ENCODE measurements at places on chromosomes 7 and 10. TPM values are rescaled to one million over a fixed set of nuclear protein-coding genes. Genes with fewer than 3 reads are reported as not detected.

The LRRC17 gene
- total RNA-seq: 0.15 TPM

The GIMAP8 gene
- not detected for total RNA-seq

The AKR1E2 gene
- 5.6 TPM for total RNA-seq

The SEMA3C gene
- total RNA-seq: 86.4 TPM

The NUTM2A gene
- total RNA-seq: 0.08 TPM

The GJD4 gene
- 0.08 TPM for total RNA-seq

The VAX1 gene
- 0.97 TPM for total RNA-seq

The CFAP43 gene
- total RNA-seq: 0.16 TPM

The IGFBP3 gene
- 199 TPM for total RNA-seq

The MRC1 gene
- not detected for total RNA-seq

The IKZF1 gene
- not detected for total RNA-seq

The EZH2 gene
- total RNA-seq: 20.7 TPM

The PITX3 gene
- total RNA-seq: 1.0 TPM

The ARHGAP22 gene
- 4.1 TPM for total RNA-seq

The CALD1 gene
- total RNA-seq: 135 TPM

The OR2A12 gene
- not detected for total RNA-seq

The ZSCAN21 gene
- 10.5 TPM for total RNA-seq

The ANKRD61 gene
- 0.51 TPM for total RNA-seq

The PIP gene
- total RNA-seq: 0.36 TPM

The CARD11 gene
- 1.5 TPM for total RNA-seq

The CEP55 gene
- total RNA-seq: 68.6 TPM

The HTR5A gene
- not detected for total RNA-seq

The SEC24C gene
- total RNA-seq: 55.4 TPM

The CFAP70 gene
- total RNA-seq: 0.07 TPM

The CYP17A1 gene
- total RNA-seq: not detected

The FBXL13 gene
- 0.41 TPM for total RNA-seq

The SPAM1 gene
- not detected for total RNA-seq

The ANXA8L1 gene
- 114 TPM for total RNA-seq

The SPDYE2 gene
- total RNA-seq: not detected

The UTF1 gene
- not detected for total RNA-seq

The SEMA3D gene
- 0.10 TPM for total RNA-seq

The CYP2C19 gene
- 0.12 TPM for total RNA-seq

The CUBN gene
- 0.08 TPM for total RNA-seq

The ABCB4 gene
- total RNA-seq: not detected

The AMPH gene
- 0.10 TPM for total RNA-seq

The EPHA1 gene
- total RNA-seq: not detected

The TRIL gene
- not detected for total RNA-seq

The DCLRE1A gene
- total RNA-seq: 9.6 TPM

The SGPL1 gene
- 27.9 TPM for total RNA-seq

The AKR1C1 gene
- 547 TPM for total RNA-seq

The EGR2 gene
- 0.33 TPM for total RNA-seq

The ZNF25 gene
- total RNA-seq: 1.6 TPM

The TNRC18 gene
- 45.0 TPM for total RNA-seq

The KCNMA1 gene
- total RNA-seq: 68.8 TPM

The CNPY1 gene
- not detected for total RNA-seq

The HOXA5 gene
- total RNA-seq: 5.8 TPM

The TCERG1L gene
- total RNA-seq: not detected

The TMEM229A gene
- not detected for total RNA-seq

The PAPOLB gene
- total RNA-seq: not detected

The SPRN gene
- 0.20 TPM for total RNA-seq

The LIPF gene
- not detected for total RNA-seq

The CNTNAP2 gene
- total RNA-seq: not detected

The FOXI2 gene
- total RNA-seq: not detected

The CYP2E1 gene
- total RNA-seq: 0.25 TPM

The GIMAP2 gene
- not detected for total RNA-seq

The TSPAN33 gene
- 5.1 TPM for total RNA-seq

Measured in A549 treated with Mapracorat at 1 μM for 4 hours (cell line).